ENCODE measurements at places on chromosomes 1 and 21.

GRCh38 chr1:159274631-159275030 is 27.5 kb upstream of the FCER1A start:
- no peak for DNase-seq

GRCh38 chr1:162847839-162848453 is 13.0 kb downstream of the CCDC190 start:
- peak; percentile 62 for DNase-seq

DNA sequence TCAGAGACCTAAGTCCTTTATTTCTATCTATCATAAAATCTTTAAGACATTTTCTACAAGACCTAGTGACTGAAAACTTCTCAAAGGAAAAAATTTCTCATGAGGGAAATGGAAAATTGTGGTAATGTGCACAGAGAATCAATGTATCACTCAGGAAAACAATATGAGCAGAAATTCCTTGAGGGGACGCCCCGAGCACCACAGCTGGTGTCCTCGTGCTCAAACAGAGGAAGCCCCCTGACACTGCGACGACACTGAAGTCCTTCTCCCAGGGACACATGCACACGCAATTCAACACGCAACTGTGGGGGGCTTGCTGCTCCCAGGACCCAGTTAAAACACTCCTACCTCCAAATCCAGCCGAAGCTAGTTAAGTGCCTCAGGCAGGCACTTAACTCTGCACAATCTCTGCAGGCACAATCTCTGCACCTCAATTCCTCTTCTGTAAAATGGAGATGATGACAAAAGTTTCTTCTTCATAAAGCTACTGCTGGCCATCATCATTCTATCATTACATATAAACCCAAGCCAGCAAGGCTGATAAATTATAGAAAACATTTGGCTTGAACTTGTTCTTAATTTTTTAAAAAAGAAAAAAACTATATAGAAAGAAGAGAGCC is 16.0 kb downstream of the ZBTB17 start:
- DNase-seq: no peak

GRCh38 chr1:44239331-44239960 is 26.2 kb downstream of the DMAP1 start:
- DNase-seq: no peak

GRCh38 chr1:61254634-61255357 is 172.4 kb downstream of the NFIA start:
- DNase-seq: no peak

- DNase-seq: no peak
These were observed 14.4 kb downstream of the STUM start for GRCh38 chr1:226562989-226563388.

- DNase-seq: no peak
These were observed 4.0 kb downstream of the H3-3A start for GRCh38 chr1:226066415-226067078.

DNA sequence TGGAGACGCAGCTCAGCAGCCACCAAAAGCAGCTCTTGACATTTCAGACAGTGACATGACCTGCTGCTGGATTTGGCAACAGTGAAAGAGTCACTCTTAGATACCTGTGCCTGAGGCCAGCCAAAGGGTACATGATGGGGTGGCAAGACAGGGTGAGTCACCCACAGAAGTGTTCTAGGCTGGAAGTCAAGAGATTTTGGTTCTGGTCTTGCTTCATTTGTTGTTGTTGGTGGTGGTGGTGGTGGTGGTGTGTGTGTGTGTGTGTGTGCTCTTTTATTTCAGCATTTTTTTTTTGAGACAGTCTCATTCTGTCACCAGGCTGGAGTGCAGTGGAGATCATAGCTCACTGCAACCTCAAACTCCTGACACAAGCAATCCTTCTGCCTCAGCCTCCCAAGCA is 25.8 kb downstream of the SHISAL2A start:
- peak; percentile 16 for DNase-seq

GRCh38 chr1:54132495-54132894 is 20.3 kb downstream of the CDCP2 start:
- no peak for DNase-seq

GRCh38 chr1:190484045-190484444 is 6.4 kb upstream of the BRINP3 start:
- no peak for DNase-seq

GRCh38 chr1:205210756-205211168 is 740 bp downstream of the DSTYK start:
- no peak for DNase-seq

DNA sequence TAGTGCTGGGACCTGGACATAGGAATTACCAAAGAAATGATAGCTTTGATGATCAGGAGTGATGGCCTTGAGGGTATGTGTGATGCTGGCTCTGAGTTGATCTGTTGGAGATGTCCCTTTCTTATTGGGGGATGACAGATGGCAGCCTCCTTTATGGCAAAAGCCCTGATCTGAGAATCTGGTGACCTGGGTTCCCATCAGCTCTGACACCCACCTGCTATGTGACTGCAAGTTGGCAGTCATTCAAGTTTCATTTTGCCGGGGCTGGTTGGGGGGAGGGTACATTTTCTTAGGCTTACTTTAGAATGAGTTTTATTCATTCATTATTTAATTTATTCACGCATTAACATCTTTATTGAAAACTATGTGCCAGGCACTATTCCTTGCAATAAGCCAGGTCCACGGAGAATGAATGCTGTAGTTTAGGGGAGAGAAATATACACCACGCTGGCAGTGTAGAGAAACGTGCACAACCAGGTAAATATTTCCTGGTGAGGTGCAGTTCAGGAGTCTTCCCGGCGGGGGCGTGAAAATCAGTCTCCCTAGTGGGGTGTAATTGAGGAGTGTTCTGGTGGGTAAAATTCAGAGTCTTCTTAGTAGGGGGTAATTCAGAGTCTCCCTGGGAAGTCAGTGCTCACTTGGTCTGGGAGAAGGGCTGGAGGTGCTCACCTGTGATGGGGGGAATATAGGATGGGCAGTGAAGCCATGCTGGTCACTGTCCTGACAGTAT is 401.3 kb downstream of the CAMTA1 start:
- DNase-seq: no peak

DNA sequence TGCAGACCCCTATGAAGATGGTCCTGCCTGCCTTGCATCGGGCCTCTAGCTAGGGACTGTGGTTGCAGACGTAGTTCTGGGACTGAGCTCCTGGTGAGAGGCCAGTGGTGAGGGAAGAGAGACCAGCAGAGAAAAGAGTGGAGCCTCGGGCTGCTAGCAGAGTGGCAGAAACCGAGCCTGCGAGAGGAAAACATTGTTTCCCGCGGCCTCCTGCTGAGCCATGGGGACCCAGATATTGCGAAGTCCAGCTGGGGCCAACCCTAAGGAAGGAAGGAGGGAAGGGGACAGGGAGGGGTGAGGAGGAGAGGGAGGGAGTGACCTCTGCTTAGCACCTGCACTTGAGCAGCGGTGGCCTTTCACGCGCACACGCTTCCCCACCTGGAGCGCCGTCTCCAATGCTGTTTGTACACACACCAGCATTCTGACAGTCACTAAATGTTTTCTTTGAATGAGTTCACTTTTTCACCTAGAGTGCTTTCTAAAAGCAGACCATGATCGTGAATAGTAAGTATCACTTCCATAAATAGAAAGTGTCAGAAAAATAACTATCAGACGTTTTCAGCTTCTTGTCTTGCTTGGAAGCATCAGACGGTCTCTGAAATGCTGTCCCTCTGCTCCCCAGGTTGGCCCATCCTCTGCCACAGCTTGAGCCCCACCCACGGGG is 2.5 kb upstream of the FNDC10 start:
- no peak for DNase-seq

DNA sequence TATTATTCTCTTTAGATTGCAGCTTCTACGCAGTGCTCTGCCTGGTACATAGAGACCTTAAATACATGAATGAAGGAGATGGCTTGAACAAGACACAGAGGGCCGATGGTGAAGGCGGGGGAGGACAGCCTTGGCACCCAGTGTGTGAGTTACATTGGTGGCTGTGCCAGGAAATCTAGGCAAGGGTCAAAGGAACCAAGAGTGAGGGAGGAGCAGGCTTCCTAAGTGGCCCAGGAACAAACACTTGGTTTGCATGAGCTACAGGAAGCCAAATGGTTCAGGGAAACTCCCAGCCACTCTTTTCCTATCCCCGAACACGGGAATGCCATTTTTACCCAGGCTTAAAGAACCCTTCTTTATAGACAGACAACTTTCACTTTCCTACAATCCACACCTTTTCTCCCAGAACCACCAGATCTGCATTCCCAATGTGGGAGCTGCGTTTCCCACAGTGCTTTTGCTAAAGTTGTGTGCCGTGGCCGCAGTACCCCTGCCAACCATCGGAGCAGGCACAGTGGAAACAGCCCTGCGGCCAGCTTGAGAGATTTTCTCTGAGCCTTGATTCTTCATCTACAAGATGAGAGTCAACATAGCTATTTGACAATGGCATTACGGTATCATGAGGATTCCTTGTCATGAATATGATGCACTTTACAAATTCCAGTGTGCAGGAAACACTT is 3.5 kb upstream of the CLEC20A start:
- DNase-seq: no peak

DNA sequence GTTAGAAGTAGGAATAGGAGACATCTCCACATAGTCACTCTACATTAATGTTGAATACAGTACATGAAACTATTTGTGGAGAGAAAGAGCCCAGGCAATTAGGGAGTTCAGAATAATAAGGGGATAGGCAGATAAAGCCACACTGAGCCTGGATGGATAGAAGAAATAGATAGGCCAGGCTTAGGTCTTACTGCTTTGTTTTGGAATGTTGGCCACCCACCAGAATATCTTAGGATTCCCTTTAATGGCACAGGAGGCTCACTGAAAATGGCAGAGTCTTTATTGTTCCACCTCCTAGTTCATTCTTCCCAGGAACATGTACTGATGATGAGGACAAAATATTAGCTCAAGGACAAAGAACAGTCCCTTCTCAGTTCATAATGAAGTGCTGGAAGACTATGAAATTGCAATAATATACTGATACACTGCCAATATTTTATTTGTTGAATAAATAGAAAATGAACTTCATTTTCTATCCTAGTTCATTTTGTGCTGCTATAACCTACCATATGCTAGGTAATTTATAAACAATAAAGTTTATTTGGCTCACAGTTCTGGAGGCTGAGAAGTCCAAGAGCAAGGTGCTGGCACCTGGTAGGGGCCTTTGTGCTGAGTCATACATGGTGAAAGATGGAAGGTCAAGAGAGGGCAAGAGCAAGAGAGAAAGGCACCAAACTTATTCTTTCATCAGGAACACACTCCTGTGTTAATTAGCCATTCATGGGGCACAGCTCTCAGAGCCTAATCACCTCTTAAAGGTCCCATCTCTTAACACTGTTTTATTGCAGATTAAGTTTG is 87.3 kb downstream of the TBX15 start:
- no peak for DNase-seq

- DNase-seq: no peak
These were observed 533.3 kb downstream of the PTBP2 start for GRCh38 chr1:97254731-97255463.

- DNase-seq: no peak
These were observed 84.5 kb upstream of the ESRRG start for GRCh38 chr1:216807696-216808095.

DNA sequence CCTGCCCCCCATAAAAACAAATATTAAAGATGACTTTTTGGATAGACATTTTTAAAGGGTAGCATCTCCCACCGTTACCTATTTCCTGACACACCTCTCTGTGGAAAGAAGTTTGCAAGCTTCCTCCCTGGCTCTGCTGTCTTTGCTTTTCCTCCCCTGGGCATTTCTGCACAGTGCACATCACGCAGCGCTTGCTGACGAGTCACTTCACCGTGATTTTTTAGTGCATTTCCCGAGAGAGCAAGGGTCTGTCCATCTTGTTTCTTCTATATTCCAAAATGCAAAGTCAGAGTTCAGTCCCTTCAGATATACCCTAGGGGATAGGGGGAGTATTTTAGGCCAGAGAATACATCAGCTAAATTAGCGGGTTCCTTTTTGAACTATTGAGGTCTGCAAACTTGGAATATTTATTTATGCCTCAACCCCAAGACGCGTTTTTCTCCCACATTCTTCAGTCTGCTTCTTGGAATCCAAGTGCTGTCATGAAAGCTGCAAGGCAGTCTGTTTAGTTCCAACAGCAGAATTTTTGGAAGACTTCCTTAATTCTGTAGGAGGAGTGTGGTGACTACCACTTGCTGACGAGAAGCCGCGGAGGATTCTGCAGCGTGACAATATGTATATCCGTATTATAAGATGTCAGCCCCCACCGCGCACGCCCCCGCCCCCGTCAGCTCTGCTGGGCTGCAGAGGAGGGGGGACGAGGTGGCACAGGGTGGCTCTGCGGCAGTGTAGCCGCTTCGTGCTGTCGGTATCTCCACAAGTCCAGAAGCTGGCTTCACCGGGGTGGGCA is 22.4 kb downstream of the SMYD2 start:
- no peak for DNase-seq

- DNase-seq: no peak
These were observed 45.3 kb downstream of the TIAM1 start for GRCh38 chr21:31298618-31299269.

DNA sequence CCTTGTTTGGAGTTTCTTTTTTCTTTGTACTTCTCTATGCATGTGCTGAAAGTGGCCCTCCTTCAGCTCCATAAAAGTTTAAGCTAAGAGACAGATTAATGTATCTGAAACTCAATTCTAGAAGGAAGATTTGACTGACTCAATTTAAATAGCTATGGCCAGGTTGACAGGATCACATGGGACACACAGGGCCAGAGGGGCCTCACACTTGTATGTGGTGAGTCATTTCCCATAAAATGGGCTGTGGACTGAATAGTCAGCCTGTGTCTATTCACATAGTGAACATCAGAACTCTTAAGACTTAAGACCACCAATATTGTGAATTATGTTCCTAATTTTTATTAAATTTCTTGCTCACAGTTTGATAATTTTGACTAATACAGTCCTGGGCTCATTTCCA is 45.7 kb upstream of the DEPDC1 start:
- DNase-seq: no peak

DNA sequence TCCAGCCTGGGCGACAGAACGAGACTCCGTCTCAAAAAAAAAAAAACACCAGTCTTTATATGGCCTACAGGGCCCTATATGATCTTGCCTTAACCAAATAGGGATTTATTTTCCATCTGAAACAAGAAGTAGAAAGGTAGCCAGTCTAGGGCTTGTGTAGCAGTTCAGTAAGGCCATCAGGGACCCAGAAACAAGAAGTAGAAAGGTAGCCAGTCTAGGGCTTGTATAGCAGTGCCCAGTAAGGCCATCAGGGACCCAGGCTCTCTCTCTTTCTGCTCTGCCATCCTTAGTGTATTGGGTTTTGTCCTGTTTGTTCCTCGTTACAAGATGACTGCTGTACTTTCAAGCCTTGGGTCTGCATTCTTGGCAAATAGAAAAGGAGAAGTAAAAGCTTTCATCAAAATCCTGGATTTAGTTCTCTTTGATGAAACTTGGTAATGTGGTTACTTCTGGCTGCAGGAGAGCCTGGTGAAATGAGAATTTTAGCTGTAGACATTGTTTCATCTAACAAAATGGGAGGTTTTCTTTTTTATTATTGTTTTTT is 46.1 kb downstream of the PKN2 start:
- no peak for DNase-seq

GRCh38 chr1:51615780-51616291 is 1.1 kb upstream of the OSBPL9 start:
- no peak for DNase-seq

GRCh38 chr1:209692745-209693504 is 11.7 kb upstream of the HSD11B1 start:
- peak; percentile 77 for DNase-seq

DNA sequence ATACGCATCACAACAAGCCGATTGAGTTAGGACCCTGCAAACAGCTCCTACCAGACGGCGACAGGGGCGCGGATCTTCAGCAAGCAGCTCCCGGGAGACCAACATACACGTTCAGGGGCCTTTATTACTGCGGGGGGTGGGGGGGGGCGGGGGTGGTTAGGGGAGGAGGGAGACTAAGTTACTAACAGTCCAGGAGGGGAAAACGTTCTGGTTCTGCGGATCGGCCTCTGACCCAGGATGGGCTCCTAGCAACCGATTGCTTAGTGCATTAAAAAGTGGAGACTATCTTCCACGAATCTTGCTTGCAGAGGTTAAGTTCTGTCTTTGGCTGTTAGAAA is 162.0 kb downstream of the RUNX1 start:
- no peak for DNase-seq
